Lung microvascular endothelial cell (primary cell): ENCODE measurements at places on chromosomes 2 and 18. TPM values are rescaled to one million over a fixed set of nuclear protein-coding genes. Genes with fewer than 3 reads are reported as not detected.

- peak; percentile 18 for DNase-seq
Measured at GRCh38 chr2:67516899-67517530, 119.9 kb downstream of the ETAA1 start.

- DNase-seq: no peak
Measured at GRCh38 chr2:221189431-221190067, 382.6 kb downstream of the EPHA4 start.

GRCh38 chr2:15761056-15761455 lies 169.4 kb downstream of the DDX1 start:
- no peak for DNase-seq

- DNase-seq: no peak
Measured at GRCh38 chr2:183530333-183530901, 406.2 kb downstream of the NUP35 start.

GRCh38 chr2:208285853-208286252 lies 19.8 kb downstream of the PIKFYVE start:
- DNase-seq: no peak

GRCh38 chr2:37020887-37021796 lies 54.8 kb upstream of the STRN start:
- DNase-seq: no peak

GRCh38 chr2:186835628-186836027 lies 13.3 kb downstream of the ZSWIM2 start:
- DNase-seq: no peak

DNA sequence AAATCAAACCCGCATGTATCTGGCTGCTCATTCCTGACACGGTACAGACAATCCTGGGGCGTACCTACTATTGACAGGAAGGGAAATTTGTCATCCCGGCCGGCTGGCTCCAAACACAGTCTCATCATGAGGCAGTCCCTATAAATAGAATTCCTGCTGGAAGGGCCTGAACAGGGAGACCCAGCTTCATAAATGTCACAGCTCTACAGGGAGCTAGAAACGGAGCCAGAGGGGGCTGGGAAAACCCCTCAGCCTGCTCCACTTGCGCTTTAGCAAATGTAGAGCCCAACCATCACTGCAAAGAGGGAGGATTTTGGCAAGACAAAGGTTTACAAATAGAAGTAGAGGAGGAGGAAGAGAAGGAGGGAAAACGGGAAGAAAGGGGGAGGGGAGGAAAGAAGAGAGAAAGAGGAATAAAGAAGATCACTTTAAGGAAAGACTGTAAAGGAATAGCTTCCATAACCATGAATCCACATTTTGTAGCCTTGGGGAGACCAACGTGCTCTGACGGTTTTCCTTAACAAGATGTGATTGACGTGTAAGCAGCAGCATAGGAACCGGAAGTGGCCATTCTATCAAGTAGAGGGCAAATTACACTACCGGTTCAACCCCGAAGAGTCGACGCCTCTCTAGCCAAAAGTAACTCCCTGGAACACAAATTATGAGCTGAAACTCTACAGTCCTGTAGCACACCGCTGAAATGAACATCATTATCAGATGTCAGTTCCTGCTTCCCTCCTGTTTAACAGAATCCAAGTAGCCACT lies 56.8 kb upstream of the TTN start:
- peak; percentile 87 for DNase-seq

- DNase-seq: no peak
Measured at GRCh38 chr2:229870903-229871656, 50.7 kb downstream of the TRIP12 start.

DNA sequence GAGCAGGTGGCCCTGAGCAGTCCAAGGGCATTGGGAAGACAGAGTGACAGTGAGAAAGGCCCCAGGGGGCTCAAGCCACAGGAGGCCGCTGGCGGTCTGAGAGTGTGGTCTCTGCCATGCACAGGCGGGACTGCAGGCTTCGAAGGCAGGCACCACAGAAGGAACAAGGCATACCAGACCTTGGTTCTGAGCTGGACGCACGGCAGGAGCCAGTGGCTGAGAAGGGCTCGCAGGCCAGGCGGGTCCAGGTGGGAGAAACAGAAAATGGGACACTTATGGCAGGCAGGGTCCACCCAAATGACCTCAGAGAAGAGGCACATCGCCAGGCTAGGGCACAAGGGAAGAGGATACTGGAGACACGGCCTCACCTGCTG lies 14.9 kb downstream of the HJURP start:
- no peak for DNase-seq

- no peak for DNase-seq
Measured at GRCh38 chr2:237039301-237040031, 46.2 kb upstream of the COPS8 start.

GRCh38 chr2:184338771-184339170 lies 259.6 kb upstream of the ZNF804A start:
- DNase-seq: no peak

DNA sequence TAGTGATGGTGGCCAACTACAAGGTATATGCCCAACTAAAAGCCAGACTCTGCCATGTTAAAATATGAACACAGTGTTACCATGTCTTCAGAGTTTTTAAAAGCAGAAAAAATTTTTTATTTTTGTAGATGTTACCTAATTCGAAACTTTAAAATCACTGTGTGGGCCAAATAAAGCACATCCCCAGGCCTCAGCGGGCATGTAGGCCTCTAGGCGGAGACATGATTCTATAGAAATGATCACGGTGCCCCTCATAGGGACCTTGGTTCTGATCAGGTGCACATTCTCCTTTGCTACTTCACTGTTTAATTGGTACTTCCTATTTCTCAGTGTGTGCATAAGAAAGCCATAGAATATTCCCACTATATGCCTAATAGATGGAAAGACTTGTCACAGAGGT lies 349.2 kb downstream of the XIRP2 start:
- DNase-seq: no peak

GRCh38 chr2:25078170-25079049 lies 36.5 kb downstream of the EFR3B start:
- peak; percentile 55 for DNase-seq

DNA sequence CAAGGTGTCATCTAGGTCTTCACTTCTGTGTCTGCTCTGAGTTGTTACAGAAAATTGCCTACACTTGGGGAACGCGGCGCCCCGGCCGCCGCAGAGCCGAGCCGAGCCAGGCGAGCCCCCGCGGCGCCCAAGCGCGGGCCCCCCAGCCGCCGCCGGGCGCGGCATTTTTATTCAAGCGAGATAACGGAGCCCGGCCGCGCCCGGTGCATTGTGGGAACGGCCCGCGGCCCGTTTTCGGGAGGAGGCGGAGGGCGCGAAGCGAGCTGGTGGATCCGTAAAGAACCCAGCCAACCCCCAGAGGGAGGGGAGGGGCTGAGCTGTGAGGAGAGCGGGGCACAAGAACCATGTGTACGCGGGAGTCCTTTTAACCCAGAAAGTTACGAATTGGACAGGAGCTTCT lies 191.8 kb downstream of the FTCDNL1 start:
- DNase-seq: peak; percentile 30

DNA sequence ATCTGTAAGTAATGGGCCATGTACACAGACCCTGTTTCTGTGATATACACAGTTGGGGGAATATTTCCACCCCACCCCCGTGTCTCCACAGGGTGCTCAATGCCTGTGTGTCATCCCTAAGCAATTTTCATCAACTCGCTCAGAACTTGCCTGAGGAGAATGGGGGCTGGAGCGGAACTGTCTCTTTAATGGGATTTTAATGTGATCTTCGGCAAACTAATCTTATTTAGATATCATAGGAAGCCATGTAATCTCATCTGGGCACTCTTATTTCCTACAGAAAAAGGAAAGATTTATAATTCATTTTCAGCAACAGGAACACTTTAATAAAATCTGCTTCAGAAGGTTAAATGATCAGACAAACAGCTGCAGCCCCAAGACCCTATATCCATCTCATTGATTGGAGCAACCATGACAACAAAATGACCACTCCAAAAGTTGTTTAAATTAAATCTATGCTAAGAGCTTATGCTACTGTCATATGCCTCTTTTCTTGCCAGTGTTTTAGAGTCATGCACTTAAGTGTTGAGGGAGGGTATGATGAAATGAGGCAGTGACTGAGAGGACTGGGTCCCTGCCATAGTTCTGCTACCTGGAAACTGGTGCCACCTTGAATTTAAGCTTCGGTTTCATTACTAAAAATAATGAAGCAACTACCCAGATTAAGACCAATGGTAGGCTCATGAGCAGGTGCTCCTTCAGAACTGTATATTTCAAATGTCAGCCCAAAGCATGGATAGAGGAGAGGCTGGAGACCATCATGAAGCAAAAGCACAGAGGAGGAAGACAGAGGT lies 183.1 kb upstream of the DDX18 start:
- no peak for DNase-seq

GRCh38 chr2:105382177-105382576 lies 16.7 kb downstream of the FHL2 start:
- no peak for DNase-seq

DNA sequence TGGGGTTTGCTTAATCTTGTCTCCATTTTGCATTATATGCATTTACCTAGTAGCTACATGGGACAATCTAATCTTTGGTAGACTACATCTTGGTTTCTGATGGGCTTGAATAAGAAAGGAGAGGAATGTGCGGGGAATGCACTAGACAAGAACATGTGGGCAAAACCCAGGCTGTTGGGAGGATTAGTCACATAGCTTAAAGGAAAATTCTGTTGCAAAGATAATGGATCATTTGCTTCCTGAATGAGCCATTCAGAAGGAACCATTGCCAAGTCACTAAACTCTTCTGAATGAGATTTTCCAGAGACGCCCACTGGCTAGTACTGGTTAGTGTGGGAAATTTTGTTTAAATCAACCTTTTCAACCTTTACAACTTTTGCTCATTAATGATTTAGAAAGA lies 84.8 kb downstream of the OSBPL6 start:
- peak; percentile 96 for DNase-seq

DNA sequence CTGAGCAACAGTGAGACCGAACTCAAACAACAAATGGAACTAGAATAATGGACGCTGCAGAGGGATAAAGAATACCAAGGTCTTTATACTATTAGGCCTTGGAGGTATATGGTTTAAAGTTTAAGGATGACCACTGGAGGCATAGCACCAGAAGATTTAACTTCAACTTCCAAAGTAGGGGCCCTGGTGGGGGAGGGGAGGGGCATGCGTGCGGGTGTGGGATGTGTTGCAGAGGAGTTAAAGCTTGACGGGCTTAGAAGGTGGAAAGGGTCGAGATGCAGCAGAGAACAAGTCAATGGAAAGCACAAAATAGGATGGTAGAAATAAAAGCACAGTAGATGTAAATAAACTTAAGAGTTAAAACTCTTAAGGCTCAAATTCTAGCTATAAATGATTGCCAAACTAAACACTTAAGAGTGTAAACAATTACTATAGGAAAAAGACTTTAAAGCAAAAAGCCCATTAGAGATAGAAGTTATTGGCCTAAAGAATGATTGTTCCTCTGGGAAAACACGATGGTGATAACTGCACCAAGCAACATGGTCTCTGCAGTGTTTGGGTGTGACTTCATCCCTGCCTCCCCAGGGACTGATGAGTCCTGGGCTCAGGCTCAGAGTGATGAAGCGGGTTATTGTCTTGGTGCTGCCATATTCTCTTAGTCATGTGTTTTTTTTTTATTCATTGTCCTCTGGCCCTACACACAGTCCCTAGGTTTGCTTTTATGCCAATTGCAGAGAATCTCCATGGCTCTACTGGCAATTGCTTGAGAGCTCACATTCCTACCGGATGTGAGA lies 13.0 kb downstream of the RRM2 start:
- DNase-seq: no peak

- no peak for DNase-seq
Measured at GRCh38 chr2:140695155-140695554, 1435.7 kb downstream of the LRP1B start.

DNA sequence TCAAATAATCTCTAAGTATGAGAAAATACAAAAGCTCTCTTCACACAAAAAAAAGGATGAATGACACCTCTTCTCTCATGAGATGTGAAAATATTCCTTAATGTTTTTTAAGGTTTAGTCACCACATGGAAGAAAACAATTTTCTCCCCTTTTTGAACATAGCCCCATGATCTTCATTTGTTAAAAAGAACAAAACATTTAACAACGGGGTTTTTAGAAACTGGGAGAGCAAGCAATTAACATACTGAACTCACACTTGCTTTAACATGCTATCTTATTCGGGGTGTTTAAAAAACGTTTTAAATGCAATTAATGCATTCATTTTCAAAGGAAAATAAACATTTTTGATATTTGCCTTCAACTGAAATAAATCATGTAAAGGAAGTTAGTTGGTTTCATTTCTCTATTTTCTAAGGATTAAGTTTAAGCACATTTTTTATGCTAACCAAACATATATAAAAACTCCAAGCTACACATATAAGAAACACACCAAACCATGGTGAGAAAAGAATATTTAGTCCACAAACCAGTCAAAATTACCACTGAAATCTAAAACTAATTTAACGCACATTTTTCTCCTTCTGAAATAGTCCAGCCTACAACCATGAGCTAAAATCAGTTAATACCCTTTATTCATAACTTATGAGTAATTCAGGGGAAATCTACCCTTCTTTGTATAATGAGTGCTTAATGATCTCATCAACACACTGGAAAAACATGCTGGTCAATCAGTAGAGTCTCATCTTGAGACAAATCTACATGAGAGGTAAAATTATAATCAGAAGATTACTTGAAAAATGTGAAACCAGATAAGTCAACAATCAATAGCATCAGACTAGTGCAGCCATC lies 8.2 kb downstream of the FBXO11 start:
- no peak for DNase-seq

The ZBTB7C gene
- under 0.01 TPM in 1 of 2 replicates, not detected in the other for total RNA-seq

The MYO5B gene
- under 0.01 and 0.87 TPM in 2 replicates for total RNA-seq

The TMEM247 gene
- total RNA-seq: not detected in 2 replicates

The PRSS56 gene
- total RNA-seq: not detected in 2 replicates
